ENCODE measurements at places on chromosomes 3 and 15. TPM values are rescaled to one million over a fixed set of nuclear protein-coding genes. Genes with fewer than 3 reads are reported as not detected.

SEMA3F gene
- 35.1 TPM for total RNA-seq

GOLGA6L7 gene
- not detected for total RNA-seq

GOLGA6D gene
- not detected for total RNA-seq

SERINC4 gene
- not detected for total RNA-seq

SEMA3G gene
- 18.1 TPM for total RNA-seq

CASR gene
- not detected for total RNA-seq

C3orf80 gene
- 1.6 TPM for total RNA-seq

PLA1A gene
- 20.8 TPM for total RNA-seq

SKIC8 gene
- 74.2 TPM for total RNA-seq

PRC1 gene
- 5.1 TPM for total RNA-seq

TMEM108 gene
- total RNA-seq, result 0.41 TPM

CCDC80 gene
- total RNA-seq, result 90.8 TPM

TPRG1 gene
- total RNA-seq, result 14.5 TPM

PPP1R14D gene
- not detected for total RNA-seq

GXYLT2 gene
- total RNA-seq, result 32.4 TPM

GHRL gene
- 0.54 TPM for total RNA-seq

ZDHHC3 gene
- 72.3 TPM for total RNA-seq

SLC38A3 gene
- 0.28 TPM for total RNA-seq

FOXL2 gene
- total RNA-seq, result not detected

NFKBIZ gene
- 225 TPM for total RNA-seq

PPM1L gene
- 13.3 TPM for total RNA-seq

SATB1 gene
- 48.7 TPM for total RNA-seq

NEO1 gene
- 51.4 TPM for total RNA-seq

OR5K4 gene
- total RNA-seq, result not detected

SPATA16 gene
- total RNA-seq, result not detected

DZIP1L gene
- 110 TPM for total RNA-seq

CCR9 gene
- not detected for total RNA-seq

EIF4G1 gene
- 254 TPM for total RNA-seq

FGF7 gene
- 63.6 TPM for total RNA-seq

KBTBD12 gene
- total RNA-seq, result 14.5 TPM

SAXO2 gene
- not detected for total RNA-seq

TMEM207 gene
- total RNA-seq, result not detected

ETV5 gene
- total RNA-seq, result 362 TPM

HIGD2B gene
- total RNA-seq, result not detected

ADCY5 gene
- total RNA-seq, result 123 TPM

FOXB1 gene
- total RNA-seq, result not detected

PLCH1 gene
- not detected for total RNA-seq

GOLGA6L22 gene
- total RNA-seq, result not detected

RETNLB gene
- total RNA-seq, result not detected

BCHE gene
- total RNA-seq, result 2.2 TPM

APBA2 gene
- 4.9 TPM for total RNA-seq

GOLGA6B gene
- not detected for total RNA-seq

IQCH gene
- total RNA-seq, result 2.3 TPM

ALS2CL gene
- total RNA-seq, result 41.7 TPM

OIP5 gene
- not detected for total RNA-seq

HDC gene
- total RNA-seq, result 4.0 TPM

PRSS50 gene
- 0.28 TPM for total RNA-seq

SENP2 gene
- 49.0 TPM for total RNA-seq

A4GNT gene
- not detected for total RNA-seq

SEMA6D gene
- 12.9 TPM for total RNA-seq

CPEB1 gene
- total RNA-seq, result 2.0 TPM

NOX5 gene
- total RNA-seq, result 0.92 TPM

COL7A1 gene
- 26.7 TPM for total RNA-seq

IL17RD gene
- total RNA-seq, result 7.9 TPM

All from thoracic aorta (tissue), 2 donors.